ENCODE measurements at places on chromosomes 4 and X.
A peak's percentile ranks its signal among the peaks of the same experiment; 100 is the strongest.

GRCh38 chr4:102693262-102693850 lies 67.4 kb downstream of the MANBA start:
- DNase-seq, result no peak

- no peak for DNase-seq
These were observed 25.5 kb upstream of the UVSSA start for GRCh38 chr4:1321486-1321885.

- no peak for DNase-seq
These were observed 34.4 kb downstream of the FAM13A start for GRCh38 chr4:89022426-89023128.

DNA sequence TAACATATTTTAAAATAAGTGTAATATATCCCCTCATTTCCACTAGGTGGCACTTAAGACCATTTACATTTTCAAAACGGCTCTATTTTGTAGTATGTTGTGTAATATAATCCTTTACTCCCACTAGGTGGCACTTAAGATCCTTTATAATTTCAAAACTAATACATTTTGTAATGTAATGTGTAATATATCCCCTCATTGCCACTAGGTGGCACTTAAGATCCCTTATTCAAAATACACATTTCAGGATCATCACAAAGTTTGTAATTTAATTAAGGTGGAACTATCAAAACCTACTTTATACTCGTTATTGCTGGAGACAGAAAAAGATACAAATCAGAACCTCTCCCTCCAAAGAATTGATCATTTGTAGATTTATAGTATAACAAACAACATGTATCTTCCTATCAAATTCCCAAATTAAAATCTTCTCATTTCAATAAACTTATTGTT lies 132.5 kb downstream of the ARHGAP6 start:
- peak; percentile 56 for DNase-seq

DNA sequence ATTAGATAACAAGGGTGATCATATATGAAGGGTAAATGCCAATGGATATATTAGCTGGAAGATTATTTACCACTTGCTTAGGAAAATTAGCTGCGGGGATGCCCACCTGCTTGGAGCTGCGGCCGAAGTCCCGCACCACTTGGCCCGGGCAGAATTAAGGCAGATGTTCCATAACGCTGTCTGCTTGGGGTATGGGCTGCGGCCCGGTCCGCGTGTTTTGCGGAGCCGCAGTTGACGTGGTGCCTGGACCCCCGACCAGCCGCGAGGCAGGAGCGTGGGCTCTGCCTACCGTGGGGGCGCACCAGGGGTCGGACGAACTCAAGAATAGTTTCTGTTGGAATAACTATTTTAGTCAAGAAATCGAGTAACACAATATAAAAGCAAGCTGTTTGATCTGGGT lies 235.2 kb downstream of the CPXCR1 start:
- DNase-seq, result no peak

DNA sequence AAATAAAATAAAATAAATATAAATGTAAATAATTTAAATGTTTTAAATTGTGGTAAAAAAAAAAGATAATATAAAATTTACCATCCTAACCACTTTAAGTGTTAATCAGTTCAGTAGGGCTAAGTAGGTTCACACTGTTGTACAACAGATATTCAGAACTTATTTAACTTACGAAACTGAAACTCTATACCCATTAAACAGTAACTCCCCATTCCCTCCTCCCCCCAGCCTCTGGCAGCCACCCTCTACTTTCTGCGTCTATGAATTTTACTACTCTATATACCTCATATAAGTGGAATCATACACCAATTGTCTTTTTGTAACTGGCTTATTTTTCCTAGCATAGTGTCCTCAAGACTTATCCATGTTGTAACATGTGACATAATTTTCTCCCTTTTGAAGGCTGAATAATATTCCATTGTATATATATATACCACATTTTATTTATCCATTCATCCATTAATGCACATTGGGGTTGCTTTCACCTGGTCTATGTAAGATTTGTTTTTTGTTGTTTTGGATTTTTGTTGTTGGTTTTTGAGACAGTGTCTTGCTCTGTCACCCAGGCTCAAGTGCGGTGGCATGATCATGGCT lies 32.5 kb upstream of the ELF2 start:
- no peak for DNase-seq

GRCh38 chr4:125266901-125267604 lies 47.7 kb upstream of the FAT4 start:
- DNase-seq, result no peak

- DNase-seq, result no peak
These were observed 677.7 kb upstream of the HTR2C start for GRCh38 chrX:113906168-113906567.

- DNase-seq, result no peak
These were observed 24.5 kb upstream of the KDM5C start for GRCh38 chrX:53249408-53250042.

- no peak for DNase-seq
These were observed 14.5 kb downstream of the CMC4 start for GRCh38 chrX:155056471-155056870.

DNA sequence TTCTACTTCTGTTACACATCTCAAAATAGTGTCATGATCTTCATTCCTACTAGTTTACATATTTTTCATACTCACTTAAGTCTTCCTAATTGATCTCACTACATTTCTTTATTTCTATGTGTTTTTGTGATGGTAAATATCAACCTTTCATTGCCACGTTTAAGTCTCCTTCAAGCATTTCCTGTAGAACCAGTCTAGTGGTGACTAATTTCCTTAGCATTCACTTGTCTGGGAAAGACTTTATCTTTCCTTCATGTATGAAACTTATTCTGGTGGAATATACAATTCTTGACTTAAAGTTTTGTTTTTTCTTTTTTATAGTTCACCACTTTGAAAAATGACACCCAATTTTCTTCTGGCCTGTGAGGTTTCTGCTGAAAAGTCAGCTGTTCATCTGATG lies 181.4 kb upstream of the NEIL3 start:
- no peak for DNase-seq

- no peak for DNase-seq
These were observed 28.4 kb downstream of the GAGE1 start for GRCh38 chrX:49627086-49627777.

- no peak for DNase-seq
These were observed 98.0 kb downstream of the CDS1 start for GRCh38 chr4:84680956-84681355.

DNA sequence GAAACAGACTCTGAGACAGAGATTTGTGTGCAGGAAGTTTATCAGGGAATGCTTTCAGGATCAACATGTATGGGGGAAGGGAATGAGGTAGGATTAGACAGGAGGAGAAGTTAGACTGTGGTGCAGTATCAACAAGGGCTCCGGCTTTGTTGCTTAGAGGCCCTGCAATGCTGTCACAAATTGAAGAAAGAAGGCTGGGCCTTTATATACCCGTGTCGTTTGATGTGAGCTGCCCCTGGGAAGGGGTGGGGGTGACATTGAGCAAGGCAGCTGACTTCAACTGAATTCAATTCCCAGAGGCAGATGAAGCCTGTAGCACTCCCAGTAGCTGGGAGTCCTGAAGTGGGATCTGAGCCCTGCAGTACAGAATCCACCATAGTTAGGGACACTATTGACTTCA lies 29.5 kb upstream of the USP9X start:
- DNase-seq, result no peak

DNA sequence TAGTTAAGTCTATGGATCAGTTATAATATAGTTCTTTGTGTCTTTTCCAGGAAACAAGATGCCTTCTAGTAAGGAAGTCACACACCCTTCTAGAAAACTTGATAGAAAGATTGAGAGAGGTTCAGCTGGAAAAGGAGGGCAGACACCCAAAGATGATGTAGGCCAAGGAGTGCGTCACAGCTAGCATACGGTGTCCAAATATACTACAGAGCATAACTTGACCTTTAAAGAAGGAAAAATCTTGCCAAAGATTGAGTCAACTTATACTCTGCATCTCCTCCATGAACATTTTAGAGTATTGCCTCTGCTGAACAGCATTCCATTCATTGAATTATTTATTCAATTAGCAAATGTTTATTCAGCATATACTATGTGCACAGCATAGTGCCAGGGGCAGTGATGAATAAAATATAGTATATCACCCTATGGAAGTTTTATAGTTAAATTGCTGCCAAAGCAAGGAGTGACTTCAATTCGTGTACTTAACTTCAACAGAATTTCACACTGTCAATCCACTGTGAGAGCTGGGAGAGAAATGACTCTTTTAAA lies 51.9 kb upstream of the SLC6A14 start:
- DNase-seq, result no peak

DNA sequence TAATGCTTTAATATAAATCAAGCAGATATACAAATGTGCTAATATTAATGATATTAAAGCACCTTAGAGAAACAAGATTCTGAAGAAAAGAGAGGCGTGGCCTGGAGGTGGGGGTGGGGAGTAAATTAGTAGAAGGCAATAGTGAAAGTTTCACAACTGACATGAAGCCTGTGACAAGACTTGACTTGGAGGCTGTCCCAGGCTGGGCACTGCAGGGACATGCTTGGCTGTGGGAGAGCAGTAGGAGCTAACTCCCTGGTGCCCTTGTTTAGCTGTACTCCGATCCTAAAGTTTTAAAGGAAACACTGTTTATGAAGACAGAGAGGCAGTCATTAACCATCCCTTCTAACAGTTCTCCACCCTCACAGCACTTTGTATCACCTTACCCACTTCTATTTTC lies 239.0 kb upstream of the MAB21L2 start:
- no peak for DNase-seq

- no peak for DNase-seq
These were observed 1297.7 kb downstream of the C4orf33 start for GRCh38 chr4:130393642-130394041.

- DNase-seq, result no peak
These were observed 1011.7 kb upstream of the PCDH7 start for GRCh38 chr4:29708473-29708872.

GRCh38 chr4:42136371-42136770 lies 16.1 kb downstream of the BEND4 start:
- no peak for DNase-seq

DNA sequence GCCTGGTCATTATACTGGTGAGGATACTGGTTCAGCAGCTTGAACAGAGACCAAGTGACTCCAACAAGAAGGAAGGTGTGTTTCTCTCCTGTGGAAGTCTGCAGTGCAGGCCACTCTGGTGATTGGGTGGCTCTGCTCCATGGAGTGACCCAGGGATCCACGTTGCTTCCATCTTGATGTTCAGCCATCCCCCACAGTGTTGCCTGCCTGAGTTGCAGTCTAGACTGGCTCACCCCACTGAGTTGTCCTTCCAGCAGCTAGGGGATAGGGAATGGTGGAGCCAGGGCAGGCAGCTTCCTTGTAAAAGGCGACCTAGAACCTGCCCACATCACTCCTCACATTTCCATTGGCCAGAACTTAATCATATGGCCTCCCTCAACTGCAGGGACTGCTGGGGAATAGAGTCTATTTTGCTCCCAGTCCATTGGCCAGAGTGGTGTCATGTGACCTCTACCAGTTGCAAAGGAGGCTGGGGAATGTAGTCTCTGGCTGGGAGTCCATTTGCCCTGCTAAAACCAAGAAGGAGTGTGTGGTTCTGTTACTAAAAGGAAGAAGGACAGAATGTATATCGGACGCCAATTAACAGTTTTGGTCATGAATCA lies 8.0 kb downstream of the MAN2B2 start:
- DNase-seq, result no peak

- DNase-seq, result no peak
These were observed 22.1 kb downstream of the SLIT2 start for GRCh38 chr4:20273793-20274192.

DNA sequence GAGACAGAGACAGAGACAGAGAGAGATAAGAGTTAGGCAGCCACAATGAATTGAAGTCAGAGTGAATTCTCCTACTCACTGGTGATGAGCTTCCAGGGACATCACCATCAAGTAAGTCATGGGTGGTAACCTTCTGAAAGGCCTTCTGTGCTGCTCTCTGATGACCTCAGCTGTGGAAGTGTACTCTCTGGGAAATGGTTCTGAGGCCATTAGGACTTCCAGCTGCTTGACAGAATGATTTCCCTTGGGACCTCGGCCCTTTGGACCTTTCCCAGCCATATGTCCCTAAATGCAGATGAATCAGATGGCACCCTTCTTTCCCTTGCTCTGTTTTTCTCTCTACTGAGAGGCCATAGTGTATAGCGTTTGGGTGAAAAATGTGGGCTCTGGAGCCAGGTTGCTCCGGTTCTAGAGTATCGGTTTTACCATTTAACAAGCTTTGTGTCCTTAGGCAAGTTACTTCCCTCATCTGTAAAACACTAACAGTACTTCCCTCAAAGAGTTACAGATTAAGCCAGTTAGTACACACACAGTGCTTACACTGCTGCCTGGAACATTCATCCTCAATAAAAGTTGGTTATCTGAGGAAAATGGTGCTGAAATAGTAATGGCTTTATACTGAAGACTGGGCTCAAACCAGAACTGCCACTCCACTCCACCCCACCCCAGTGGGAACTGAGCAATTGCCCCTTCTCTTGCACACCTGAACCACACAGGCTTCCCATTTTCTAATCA lies 7.6 kb downstream of the SEPTIN11 start:
- no peak for DNase-seq

DNA sequence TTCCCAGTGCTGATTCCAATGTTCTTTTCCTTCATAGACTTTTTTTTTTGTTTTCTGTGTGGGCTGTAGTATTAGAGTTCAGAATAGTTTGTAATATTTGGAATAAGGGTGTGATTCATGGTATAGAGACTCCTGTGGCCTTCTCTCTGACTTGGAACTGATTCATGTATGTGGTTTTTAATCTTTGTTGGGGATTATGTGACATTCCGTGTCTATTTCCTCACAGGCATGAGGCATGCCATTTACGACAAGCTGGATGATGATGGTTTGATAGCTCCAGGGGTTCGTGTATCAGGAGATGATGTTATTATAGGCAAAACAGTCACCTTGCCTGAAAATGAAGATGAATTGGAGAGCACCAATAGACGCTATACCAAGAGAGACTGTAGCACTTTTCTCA lies 44.4 kb downstream of the POLR2B start:
- no peak for DNase-seq

DNA sequence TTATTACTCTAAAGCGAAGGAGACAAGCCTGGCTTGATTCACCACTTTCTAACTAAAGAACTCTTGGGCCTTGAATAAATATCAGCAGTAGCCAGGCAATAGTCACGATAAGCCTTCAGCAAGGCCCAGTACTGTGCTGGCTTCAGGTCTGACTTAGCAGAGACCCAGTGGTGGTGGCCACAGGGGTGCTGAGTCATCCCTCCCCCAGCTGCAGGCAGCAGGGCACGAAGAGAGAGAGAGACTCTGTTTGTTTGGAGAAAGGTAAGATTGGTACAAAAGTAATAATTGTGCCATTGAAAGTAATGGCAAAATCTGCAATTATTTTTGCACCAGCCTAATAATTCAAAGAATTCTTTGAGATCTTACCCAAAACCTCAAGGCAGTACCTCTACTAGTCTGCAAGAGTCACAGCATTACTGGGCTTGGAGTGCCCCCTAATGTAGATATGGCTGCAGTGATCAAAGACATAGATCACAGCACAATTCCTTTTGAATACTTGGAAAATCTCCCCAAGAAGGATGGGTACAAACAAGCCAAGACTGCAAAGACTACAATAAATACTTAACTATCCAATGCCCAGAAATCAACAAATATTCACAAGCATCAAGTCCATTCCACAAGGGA lies 159.5 kb upstream of the USP38 start:
- no peak for DNase-seq

All from GM13977 (cell line).